Stimulated activated CD4-positive, alpha-beta T cell treated with anti-CD3 and anti-CD28 coated beads, TNF-alpha, amount 100 ng/mL, for 48 hours (primary cell): ENCODE measurements at places on chromosomes 2 and 18.

- no peak for DNase-seq
Measured at GRCh38 chr2:119259296-119259860, 35.7 kb downstream of the STEAP3 start.

- no peak for DNase-seq
Measured at GRCh38 chr2:174546519-174547506, 50.8 kb downstream of the WIPF1 start.

GRCh38 chr2:50469784-50470183 lies 562.1 kb downstream of the NRXN1 start:
- no peak for DNase-seq

- no peak for DNase-seq
Measured at GRCh38 chr2:53690876-53691275, 76.7 kb upstream of the CHAC2 start.

DNA sequence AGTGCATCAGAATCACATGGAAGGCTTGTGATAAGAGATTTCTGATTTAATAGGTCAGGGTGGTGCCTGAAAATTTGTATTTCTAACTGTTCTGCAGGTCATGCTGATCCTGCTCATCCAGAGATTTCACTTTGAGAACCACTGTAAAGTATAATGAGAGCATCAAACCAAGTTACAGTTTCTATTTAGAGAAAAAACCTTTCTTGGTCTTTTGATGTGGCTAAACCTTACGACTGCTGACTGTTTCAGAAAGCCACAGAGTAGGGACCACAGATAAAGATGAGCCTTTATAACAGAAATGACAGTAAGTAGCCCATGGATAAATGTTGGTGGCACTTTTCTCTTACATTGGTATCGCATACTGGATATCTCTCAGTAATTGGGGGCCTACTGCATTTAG lies 109.4 kb upstream of the FANCL start:
- no peak for DNase-seq

DNA sequence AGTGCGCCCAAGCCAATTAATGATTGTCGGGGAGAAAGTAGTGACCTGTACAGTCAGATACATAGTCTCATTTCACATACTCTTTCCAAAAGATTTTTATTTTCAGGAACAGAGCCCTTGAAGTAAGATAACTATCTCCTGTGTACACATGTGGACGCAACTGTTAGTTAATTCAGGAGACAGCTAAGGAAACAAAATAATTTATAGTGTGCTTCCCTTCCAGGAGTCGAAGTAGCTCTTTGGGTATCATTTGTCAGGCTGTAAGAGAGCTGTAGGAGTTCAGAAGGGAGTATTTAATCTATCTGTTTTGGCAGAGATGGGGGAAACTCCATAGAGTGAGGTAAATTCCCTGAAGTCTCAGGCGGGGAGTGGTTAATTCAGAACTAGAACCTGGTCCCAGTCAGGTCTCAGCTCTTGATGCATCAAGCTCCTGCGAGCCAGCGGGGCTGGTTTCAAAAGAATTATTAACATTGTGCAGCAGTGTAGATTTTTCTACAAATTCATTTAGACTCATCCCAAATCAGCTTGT lies 63.0 kb downstream of the MAPK4 start:
- DNase-seq, result no peak

GRCh38 chr2:232977438-232977971 lies 35.6 kb downstream of the NGEF start:
- no peak for DNase-seq

- DNase-seq, result no peak
Measured at GRCh38 chr2:157473581-157473980, 29.7 kb upstream of the CYTIP start.

DNA sequence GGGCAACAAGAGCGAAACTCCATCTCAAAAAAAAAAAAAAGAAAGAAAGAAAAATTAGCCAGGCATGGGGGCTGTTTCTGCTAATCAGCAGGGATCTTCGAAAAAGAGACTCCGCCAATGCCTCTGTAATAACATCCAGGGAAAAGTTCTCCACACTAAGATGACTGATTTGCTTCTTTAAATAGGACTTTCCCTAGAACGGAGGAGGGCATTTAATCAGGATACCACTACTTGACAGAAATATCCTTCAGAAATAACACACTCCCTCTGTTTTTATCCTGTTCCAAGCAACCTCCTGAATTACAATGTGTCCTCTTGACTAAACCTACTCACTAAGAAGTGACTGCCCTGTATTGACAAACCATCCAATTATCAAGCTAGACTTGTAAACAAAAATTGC lies 21.7 kb downstream of the REV1 start:
- no peak for DNase-seq

GRCh38 chr2:154433010-154433409 lies 265.5 kb upstream of the KCNJ3 start:
- no peak for DNase-seq

GRCh38 chr18:77001979-77002378 lies 130.6 kb downstream of the MBP start:
- DNase-seq, result no peak

DNA sequence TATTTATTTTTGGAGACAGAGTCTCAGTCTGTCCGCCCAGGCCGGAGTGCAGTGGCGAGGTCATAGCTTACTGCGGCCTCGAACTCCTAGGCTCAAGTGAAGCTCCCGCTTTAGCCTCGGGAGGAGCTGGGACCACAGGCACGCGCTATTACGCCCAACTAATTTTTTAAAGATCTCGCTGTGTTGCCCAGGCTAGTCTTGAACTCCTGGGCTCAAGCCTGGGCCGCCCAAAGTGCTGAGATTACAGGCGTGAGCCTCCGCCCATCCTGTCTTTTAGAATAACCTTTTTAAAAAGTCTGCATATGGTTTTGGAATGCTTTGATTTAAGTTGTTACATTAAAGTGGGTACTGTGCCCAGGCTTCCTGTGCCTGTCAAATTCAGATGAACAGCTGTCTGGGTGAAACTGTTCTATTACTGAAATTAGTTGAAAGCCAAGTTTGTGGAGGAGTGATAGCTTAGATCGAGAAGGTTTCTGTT lies 944 bp downstream of the RAB3GAP1 start:
- DNase-seq, result peak; percentile 8

DNA sequence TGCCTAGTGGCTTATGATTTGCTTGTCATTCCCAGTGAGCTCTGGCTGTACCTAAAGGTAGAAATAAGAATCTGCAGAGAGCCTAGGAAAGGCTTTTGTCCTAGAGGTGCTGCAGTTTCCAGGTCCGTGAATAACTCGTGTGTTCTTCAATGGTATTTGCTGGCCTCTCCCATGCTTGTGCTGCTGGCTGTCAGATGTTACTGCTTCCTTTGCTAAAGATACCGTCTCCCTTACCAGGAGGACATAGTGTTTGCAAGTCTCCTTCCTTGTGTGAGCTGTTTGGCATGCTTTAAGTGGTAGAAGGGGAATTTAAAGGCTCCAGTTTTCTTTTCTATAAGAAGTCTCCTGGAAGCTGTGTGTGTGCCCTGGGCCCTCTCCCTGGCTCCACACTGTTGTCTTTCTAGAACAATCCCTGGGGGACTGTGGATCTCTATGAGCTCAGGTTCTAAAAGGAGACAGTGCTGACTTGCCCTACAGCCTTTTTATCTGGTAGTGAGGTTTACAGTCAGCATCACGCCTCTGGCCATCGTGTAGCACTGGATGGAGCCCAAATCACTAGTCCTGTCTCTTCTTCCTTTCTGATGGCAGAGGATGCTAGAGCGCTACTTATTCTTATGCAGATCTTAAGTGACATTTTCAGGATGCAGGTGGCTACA lies 65.8 kb downstream of the RNF144A start:
- DNase-seq, result no peak

GRCh38 chr2:96881349-96882195 lies 11.7 kb upstream of the SEMA4C start:
- no peak for DNase-seq

GRCh38 chr2:11590193-11590592 lies 56.3 kb downstream of the GREB1 start:
- DNase-seq, result no peak

GRCh38 chr2:164110515-164110914 lies 374.7 kb upstream of the FIGN start:
- DNase-seq, result no peak

- peak; percentile 24 for DNase-seq
Measured at GRCh38 chr2:2646433-2647051, 315.5 kb upstream of the MYT1L start.

DNA sequence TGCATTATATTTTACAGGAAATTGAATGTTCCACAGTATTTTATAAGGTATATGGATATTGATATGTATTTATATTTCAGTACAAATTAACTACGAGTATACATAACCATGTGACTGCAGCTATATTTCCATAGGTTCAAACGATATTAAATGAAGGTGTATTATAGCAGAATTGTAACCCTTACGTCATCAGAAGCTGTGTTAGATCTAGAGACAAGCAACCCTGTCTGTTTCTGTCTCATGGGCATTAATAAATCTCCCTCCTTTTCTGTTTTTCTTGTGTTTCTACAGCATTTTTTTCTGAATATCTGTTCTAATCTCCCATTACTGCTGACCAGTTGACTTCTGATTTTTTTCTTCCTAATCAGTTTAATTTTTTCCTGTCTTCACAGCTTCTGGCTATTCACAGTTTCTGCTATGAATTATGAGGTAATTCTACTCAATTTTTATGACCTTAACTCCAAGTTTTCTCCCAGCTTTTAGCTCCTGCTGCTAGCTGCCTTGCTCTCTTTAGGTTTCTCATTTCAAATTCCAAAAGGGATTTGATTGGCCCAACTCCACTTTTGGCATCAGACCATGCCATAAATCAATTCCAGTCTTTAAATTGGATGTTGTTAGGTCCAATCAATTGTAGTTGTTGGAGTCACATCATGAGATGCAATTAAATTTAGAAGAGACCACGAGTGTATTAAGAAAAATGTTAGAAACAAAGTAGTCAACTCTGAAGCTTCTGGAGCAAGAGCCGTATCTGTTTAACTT lies 277.5 kb upstream of the ZSWIM2 start:
- DNase-seq, result no peak

- DNase-seq, result no peak
Measured at GRCh38 chr18:54794823-54795222, 33.5 kb upstream of the RAB27B start.

DNA sequence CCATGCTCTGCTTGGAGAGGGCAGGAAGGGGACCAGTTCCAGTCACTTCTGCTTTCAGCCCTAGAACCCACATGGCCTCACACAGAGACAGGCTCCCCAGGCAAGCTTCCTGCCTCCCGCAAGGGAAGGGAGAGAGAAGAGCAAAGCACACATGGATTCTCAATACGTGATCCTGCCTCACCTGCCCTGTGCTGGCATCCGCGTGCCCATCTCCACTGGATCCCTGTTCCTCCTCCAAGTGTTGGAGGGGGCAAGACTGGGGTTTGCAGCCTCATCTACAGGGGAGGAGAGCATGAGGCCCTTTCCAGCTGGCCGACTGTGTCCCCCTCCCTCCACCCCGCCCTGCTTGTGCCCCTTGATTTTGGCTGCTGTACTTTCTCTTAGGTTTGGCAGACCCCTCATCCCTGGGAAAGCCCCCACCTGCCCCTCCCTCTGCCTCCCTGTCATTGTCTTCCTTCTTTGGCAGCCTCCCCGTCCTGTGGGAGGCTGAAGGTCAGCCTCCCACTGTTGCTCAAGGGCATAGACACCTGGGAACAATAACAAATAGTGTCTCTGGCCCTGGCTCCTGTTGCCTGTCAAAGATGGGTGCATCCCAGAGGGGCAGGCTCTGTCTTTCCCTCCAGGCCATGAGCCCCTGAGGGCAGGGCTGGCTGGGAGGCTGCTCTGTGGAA lies 22.7 kb downstream of the KCNF1 start:
- DNase-seq, result no peak

- DNase-seq, result no peak
Measured at GRCh38 chr2:202009019-202009481, 24.6 kb upstream of the FZD7 start.

DNA sequence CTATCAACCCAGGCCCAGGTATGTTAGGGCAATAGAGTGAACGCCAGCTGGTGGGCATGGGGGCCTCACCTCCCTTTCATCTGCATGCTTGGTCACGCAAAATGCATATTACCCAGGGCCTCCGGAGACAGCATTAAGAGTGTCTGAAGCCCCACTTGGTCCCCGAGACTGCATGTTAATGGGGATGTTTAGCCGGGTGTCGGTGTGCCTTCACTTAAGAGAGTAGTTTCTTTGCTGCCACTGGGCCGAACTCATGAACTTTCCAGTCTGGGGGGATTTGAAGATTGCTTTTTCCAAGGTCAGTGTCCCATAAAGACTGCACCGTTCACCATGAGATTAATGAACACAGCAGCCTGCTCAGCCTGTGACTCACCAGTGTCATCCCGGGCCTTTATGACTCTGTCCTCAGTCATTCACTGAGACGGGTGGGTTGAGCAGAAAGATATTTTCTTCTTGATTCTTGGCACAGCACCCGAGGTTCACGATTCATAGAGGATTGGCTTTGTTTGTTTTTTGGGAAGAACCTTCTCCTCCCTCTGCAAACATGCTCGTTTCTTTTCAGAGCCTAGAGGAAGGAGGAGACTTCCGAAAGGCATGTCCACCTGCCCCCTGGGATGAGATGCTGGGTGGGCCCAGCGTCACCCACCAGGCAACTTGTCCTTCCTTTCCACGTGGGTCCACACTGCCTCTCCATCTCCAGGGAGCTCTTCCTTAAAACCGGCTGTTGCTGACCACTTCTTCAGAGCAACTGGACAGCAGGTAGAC lies 199.1 kb downstream of the GLI2 start:
- DNase-seq, result no peak

DNA sequence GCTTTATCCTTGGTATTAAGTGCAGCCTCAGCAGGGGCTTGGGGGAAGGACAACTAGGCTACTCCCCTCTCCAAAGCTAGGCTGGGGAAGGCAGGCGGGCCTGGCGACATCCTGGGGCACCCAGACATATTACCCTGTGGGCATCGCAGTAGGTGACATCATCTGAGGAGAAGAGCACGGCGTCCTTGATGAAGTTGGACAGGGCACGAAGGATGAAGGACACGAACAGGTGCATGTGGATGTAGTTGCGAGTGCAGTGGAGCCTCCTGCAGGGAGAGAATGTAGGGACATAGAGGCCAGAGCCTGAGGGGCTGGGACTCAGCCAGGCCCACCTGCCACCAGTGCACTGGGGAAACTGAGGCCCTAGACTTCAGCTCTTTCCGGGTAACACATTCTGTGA lies 32.3 kb downstream of the TMEM37 start:
- DNase-seq, result no peak

GRCh38 chr2:54000122-54000521 lies 29.3 kb upstream of the PSME4 start:
- no peak for DNase-seq
